A673 (cell line): ENCODE measurements at places on chromosomes 13 and 19. TPM values are rescaled to one million over a fixed set of nuclear protein-coding genes. Genes with fewer than 3 reads are reported as not detected.

DNA sequence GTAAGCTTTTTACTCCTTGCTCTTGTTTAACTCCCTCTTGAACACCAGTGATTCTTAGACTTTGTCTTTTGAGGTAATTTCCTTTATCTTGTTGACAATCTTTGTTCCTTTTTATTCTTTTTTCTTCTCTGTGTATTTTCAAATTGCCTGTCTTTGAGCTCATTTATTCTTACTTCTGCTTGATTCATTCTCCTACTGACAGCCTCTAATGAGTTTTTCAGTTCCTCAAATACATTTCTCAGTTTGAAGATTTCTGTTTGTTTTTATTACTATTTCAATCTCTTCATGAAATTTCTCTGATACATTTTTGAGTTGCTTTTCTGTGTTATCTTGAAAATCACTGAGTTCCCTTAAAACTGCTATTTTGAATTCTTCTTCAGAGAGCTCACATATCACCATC is 154.1 kb downstream of the ATP8A2 start:
- no peak for DNase-seq

DNA sequence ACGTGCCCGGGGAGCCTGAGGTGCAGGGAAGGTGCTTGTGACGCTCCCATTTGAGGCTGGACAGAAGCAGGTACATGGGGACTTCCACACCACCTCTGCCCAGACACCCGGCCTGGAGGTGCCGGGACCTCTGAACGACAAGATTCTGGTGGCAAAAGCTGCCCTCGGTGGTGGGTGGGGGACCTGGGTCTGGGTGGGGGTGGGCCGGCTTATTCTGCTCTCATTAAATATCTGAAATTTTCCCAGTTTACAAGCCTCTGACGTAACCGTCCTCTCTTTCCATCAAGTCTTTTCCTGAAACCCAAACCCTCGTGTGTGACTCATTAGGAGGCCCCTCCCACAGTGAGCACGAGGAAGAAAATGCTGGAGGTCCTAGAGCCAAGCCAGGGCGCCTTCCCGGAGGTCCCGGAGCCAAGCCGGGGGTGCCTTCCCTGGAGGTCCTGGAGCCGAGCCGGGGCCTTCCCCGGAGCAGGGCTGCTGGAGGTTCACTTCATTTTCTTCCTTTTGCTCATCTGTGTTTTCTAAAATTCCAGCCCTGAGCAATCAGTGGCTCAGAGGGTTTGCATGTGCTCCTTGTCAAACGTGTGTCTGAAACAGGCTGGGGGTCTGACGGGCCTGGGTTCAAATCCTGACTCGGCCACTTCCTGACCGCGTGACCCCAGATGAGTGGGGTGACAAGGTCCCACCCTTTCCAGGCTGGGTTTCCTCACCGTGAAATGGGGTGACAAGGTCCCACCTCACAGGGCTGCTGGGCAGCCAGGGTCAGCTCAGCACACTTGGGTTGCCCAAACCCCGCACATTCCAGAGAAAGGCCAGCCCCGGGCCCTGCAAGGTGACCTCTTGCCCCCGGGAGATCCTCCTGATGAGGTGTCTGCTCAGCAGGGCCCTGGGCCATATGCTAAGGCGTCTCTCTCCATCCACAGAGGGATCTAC is 10.0 kb downstream of the CFD start:
- peak; percentile 91 for DNase-seq

GRCh38 chr13:99415851-99416331 is 85.4 kb upstream of the TM9SF2 start:
- DNase-seq, result no peak

DNA sequence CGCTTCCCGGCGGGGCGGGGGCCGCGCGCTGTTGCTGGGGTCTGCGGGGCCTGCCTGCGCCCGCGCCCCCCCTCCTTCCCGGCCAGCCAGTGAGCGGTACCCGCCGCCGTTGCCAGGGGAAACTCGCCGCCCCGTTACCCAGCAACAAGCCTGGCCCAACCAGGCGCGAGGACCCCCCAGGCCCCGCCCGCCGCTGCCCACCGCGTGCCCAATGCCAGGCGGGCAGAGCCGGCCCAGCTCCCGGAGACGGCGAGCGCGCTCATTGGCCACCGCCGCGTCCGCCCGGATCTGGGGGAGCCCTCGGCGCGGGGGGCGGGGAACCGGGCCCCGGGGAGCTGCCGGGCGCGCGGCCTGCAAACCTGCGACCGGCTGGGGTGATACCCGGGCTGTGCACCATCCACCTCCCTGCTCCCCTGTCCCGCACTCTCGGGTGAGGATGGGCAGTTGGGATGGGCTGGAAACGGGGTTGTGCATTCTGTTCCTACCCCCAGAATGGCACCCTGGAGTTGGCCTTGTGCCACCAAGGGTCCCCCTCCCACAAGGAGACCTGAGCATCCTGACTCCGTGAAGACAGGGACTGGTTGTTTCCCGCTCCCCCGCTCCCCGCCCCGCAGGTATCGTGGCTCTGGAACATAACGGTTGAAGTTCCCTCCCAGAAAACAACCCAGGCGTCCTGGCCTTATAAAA is 8.8 kb upstream of the BBC3 start:
- DNase-seq, result peak; percentile 71

DNA sequence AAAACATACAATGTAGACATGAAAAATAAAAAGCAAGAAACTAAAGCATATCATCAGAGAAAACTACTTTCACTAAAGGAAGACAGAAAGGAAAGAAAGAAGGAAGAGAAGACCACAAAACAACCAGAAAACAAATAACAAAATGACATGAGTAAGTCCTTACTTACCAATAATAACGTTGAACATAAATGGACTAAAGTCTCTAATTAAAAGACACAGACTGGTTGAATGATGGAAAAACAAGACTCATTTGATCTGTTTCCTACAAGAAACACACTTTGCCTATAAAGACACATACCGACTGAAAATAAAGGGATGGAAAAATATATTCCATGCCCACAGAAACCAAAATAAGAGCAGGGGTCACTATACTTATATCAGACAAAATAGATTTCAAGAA is 46.0 kb downstream of the RB1 start:
- DNase-seq, result no peak

GRCh38 chr13:30615481-30615865 is 2.2 kb upstream of the USPL1 start:
- no peak for DNase-seq

GRCh38 chr19:7729211-7729610 is 2.7 kb downstream of the CLEC4G start:
- DNase-seq, result no peak

- DNase-seq, result no peak
Observed at GRCh38 chr19:52948025-52948770, 14.5 kb downstream of the ZNF816 start.

- peak; percentile 95 for DNase-seq
Observed at GRCh38 chr13:44436589-44437337, 63.1 kb downstream of the SERP2 start.

DNA sequence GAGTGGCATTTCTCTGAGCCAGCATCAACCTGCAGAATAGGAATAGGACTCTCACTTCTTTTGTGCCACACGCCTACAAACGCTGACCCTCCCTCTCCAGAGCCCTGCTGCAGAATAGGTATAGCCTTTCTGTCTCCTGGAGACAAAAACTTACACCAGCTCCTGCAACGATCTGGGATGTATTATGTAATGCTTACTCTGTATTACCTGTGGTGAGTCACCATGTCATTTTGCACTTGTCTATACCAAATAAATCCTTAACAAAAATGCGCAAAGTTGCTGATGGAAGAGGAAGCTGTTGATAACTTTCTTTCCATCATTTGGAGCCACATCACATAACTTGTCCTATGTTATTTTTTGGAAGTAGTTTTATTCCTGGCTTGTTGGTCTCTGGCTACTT is 155.8 kb upstream of the FNDC3A start:
- DNase-seq, result no peak

DNA sequence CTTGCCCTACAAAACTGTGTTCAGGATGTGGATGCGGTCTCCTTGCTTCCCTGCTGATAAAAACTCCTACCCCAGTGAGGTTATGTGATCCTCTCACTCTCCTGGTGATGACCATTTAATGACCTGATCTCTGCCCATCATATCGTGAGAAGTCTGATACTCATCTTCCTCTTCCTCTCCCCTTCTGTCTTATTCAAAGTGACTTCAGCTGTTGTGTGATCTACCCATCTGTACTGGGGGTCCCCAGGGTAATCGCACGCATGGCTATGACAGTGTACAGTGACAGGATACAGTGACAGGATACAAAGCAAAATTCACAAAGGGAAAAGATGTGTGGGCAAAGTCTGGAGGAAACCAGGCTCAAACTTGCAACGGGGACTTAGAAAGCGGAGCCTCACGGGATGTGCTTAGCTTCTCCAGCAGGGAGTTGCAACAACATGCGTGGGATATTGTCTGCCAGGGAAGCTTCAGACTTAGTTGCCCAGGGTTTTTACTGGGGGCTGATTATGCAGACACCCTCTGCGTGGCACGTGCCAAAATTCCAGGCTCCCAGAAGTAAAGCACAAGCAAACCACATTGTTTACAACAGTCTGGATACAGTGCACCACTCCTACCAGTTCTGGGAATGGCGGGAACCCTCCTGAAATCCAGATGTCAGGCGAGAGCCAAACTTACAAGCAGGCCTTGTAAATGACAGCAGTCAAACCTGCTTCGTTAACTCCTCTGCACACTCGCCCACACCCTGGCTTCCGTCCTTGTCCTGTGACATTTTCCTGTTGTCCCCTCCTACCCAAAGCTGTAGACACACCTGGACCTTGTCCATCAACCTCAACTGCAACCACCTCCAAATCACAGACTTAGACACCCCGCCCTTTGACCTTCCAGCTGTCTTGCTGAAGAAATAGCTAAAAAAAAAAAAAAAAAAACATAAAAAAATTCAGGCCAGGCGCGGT is 18.0 kb upstream of the GARRE1 start:
- peak; percentile 49 for DNase-seq

- DNase-seq, result no peak
Observed at GRCh38 chr13:47908197-47908902, 92.7 kb downstream of the SUCLA2 start.

DNA sequence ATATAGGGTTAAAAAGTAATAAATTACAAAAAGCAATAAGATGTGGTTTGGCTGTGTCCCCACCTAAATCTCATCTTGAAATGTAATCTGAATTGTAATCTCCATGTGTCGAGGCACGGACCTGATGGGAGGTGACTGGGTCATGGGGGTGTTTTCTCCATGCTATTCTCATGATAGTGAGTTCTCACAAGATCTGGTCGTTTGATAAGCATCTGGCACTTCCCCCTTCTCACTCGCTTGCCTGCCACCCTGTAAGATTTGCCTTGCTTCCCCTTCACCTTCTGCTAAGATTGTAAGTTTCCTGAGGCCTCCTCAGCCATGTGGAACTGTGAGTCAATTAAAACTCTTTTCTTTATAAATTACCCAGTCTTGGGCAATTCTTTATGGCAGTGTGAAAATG is 577.4 kb downstream of the TBC1D4 start:
- DNase-seq, result no peak

Gene ZNF570
- 5.0 and 5.4 TPM in 2 replicates for total RNA-seq

Gene NUFIP1
- total RNA-seq, result 12.8 and 13.4 TPM in 2 replicates

Gene CASP14
- total RNA-seq, result not detected in 2 replicates

Gene POSTN
- total RNA-seq, result 1.8 and 3.2 TPM in 2 replicates

Gene RASIP1
- total RNA-seq, result 3.8 and 5.0 TPM in 2 replicates

Gene LILRA1
- total RNA-seq, result not detected in 2 replicates

Gene ATP4A
- total RNA-seq, result not detected in 2 replicates

Gene CD37
- total RNA-seq, result not detected in 2 replicates

Gene CLDN10
- total RNA-seq, result 0.37 TPM in 1 of 2 replicates, not detected in the other
